ENCODE measurements at places on chromosomes 12 and 14. TPM values are rescaled to one million over a fixed set of nuclear protein-coding genes. Genes with fewer than 3 reads are reported as not detected.
A peak's percentile ranks its signal among the peaks of the same experiment; 100 is the strongest.

- no peak for DNase-seq
- peak overlapping the region; percentile 38 for H3K27ac ChIP-seq
- no peaks in the 10 kb centered on the region for H3K27me3 ChIP-seq
- no peaks in the 10 kb centered on the region for H3K36me3 ChIP-seq
- H3K4me3 ChIP-seq = no peak overlapping the region
Measured at GRCh38 chr14:68486809-68487208, 306.1 kb downstream of the ZFP36L1 start.

GRCh38 chr12:93813186-93813585 lies 136.0 kb downstream of the CRADD start:
- H3K4me3 ChIP-seq = no peak overlapping the region
- peaks cover 6% of the 10 kb centered on the region for H3K4me1 ChIP-seq
- no peaks in the 10 kb centered on the region for H3K27me3 ChIP-seq
- H3K36me3 ChIP-seq = no peaks in the 10 kb centered on the region
- H3K27ac ChIP-seq = peak overlapping the region; percentile 74

GRCh38 chr14:91716999-91717398 lies 14.9 kb downstream of the CATSPERB start:
- H3K27ac ChIP-seq = no peak overlapping the region
- H3K4me3 ChIP-seq = no peak overlapping the region
- no peaks in the 10 kb centered on the region for H3K27me3 ChIP-seq
- no peaks in the 10 kb centered on the region for H3K4me1 ChIP-seq
- DNase-seq = no peak
- no peaks in the 10 kb centered on the region for H3K36me3 ChIP-seq

DNA sequence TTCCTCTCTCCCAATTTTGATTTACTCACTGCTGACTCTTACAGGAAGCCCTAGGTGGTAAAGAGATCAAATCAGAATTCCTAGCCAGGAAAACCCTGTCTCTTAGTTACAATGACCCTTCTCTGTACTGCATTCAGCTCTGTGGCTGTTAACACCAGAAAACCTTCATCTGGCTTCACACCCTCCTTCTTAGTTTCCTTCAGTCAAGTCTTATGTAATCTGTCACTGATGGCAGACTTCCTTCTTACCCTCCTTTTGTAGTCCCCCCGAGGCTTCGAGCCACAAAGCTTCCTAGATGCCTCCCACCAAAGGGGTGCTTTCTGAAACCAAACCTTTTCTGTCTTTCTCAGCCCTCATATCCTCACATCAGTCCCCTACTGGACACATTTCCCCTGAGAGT lies 16.5 kb downstream of the NGDN start:
- no peak overlapping the region for H3K27ac ChIP-seq
- H3K36me3 ChIP-seq = no peaks in the 10 kb centered on the region
- DNase-seq = no peak

DNA sequence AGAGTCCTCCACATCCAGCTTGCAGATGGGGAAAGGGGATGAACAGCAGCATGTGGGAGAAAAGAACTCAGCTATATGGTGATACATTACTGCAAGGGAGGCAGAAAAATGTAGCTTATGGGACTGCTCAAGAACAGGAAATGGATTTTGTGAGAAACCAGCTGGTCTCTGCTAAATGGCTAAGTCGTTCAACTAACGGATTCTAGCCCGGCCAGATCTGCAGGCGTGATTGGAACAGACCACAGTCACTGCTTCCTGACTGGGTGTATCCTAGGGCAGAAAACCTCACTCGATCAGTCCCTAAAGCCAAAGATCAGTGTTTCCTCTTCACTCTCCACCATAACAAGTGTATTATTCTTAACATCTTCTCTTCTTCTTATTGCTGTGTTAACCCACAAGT lies 8.1 kb upstream of the PTGDR start:
- H3K27ac ChIP-seq = no peak overlapping the region
- H3K36me3 ChIP-seq = no peaks in the 10 kb centered on the region
- H3K27me3 ChIP-seq = no peaks in the 10 kb centered on the region
- no peaks in the 10 kb centered on the region for H3K4me1 ChIP-seq
- H3K4me3 ChIP-seq = no peak overlapping the region

GRCh38 chr12:6363330-6364043 lies 11.9 kb downstream of the SCNN1A start:
- no peaks in the 10 kb centered on the region for H3K36me3 ChIP-seq
- DNase-seq = peak; percentile 86
- H3K27ac ChIP-seq = peak overlapping the region; percentile 91

GRCh38 chr14:69460093-69460701 lies 24.3 kb upstream of the PLEKHD1 start:
- no peaks in the 10 kb centered on the region for H3K27me3 ChIP-seq
- peaks cover 36% of the 10 kb centered on the region for H3K36me3 ChIP-seq
- H3K4me1 ChIP-seq = no peaks in the 10 kb centered on the region
- DNase-seq = peak; percentile 58
- H3K4me3 ChIP-seq = no peak overlapping the region

GRCh38 chr12:47026291-47026690 lies 53.1 kb upstream of the PCED1B start:
- H3K27ac ChIP-seq = no peak overlapping the region
- no peaks in the 10 kb centered on the region for H3K27me3 ChIP-seq
- no peak for DNase-seq
- no peaks in the 10 kb centered on the region for H3K36me3 ChIP-seq
- no peak overlapping the region for H3K4me3 ChIP-seq
- H3K4me1 ChIP-seq = no peaks in the 10 kb centered on the region

GRCh38 chr12:52551216-52551865 lies 1.6 kb downstream of the KRT71 start:
- DNase-seq = no peak
- no peaks in the 10 kb centered on the region for H3K4me1 ChIP-seq

The KRT77 gene
- not detected for total RNA-seq

The CCDC92 gene
- total RNA-seq = 15.7 TPM

The PLEKHH1 gene
- total RNA-seq = 4.1 TPM

The DYRK4 gene
- total RNA-seq = 10.5 TPM

The IGF1 gene
- total RNA-seq = 115 TPM

The EMP1 gene
- 14.1 TPM for total RNA-seq

The CLEC7A gene
- total RNA-seq = 4.4 TPM

The TPPP2 gene
- total RNA-seq = 3.2 TPM
